ENCODE measurements at places on chromosomes 3 and 15. TPM values are rescaled to one million over a fixed set of nuclear protein-coding genes. Genes with fewer than 3 reads are reported as not detected.
A peak's percentile ranks its signal among the peaks of the same experiment; 100 is the strongest.

VIPR1 gene
- total RNA-seq, result 6.3 TPM

GRCh38 chr3:136819731-136820679 is 1.1 kb downstream of the SLC35G2 start:
- no peaks in the 10 kb centered on the region for H3K36me3 ChIP-seq
- peak; percentile 37 for DNase-seq
- H3K4me3 ChIP-seq, result peak overlapping the region; percentile 69

DNA sequence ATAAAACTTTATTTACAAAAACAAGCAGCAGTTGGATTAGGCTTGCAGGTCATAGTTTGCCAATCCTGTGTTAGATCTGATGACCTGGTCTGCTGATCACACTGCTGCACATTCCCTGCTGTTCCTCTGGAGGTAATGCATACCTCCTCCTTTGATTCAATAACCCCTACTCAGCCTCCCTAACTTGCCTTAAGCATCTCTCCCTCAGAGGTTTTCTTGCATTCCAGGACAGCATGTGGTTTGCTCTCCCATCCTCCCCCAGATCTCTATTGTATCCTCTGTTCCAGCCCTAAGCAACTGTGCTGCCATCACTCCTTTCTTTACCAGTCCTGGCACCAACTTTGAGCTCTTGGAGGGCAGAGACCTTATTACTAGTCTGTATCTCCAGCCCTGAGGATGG is 63.4 kb downstream of the CACNA2D3 start:
- no peak for DNase-seq
- no peak overlapping the region for H3K27ac ChIP-seq
- no peaks in the 10 kb centered on the region for H3K36me3 ChIP-seq
- H3K4me3 ChIP-seq, result no peak overlapping the region
- H3K4me1 ChIP-seq, result no peaks in the 10 kb centered on the region
- peaks cover 2% of the 10 kb centered on the region for H3K27me3 ChIP-seq

- H3K4me1 ChIP-seq, result no peaks in the 10 kb centered on the region
- no peak overlapping the region for H3K4me3 ChIP-seq
- H3K27ac ChIP-seq, result no peak overlapping the region
These were observed 19.5 kb upstream of the HRH1 start for GRCh38 chr3:11134794-11135193.

- H3K27ac ChIP-seq, result no peak overlapping the region
- H3K4me3 ChIP-seq, result no peak overlapping the region
- DNase-seq, result no peak
These were observed 18.2 kb downstream of the HRG start for GRCh38 chr3:186683979-186684378.
